ENCODE measurements at places on chromosomes 7 and 10.

GRCh38 chr7:51240868-51241267 is 75.7 kb downstream of the COBL start:
- no peak for DNase-seq

DNA sequence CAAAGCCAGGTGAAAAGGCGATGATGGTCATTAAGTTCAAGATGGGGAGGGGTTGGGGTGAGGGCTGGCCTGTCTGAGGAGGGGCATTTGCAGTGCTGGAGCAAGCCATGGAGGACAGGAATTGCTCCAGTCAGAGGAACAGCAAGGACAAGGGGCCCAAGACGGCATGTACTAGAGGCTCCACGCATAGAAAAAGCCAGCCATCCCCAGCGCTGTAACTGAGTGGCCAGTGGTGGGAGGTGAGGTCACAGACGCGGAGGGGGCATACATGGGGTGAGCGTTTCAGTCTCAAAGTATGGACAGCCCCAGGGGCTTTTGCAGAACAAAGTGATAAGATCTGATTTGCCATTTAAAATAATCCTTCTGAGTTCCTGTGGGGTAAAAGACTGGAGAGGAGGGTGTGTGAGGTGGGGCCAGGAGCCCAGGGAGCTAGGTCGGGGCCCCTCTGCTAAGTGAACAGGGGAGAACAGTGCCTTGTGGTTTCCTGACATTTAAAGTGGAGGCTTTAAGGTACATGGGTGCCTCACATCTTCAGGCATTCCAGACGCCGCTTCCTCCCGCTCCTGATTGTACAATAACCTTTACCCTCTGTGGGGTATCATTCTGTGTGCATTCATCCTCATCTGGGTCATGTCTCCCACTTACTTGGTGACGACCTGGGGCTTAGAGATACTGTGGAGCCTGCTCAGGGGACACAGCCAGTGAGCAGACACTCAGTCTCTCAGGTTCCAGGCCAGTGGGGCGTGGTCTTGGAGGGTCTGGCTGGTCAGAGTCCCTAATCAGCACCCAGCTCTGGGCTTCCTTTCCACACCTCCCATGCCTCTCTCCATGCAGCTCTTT is 105.6 kb upstream of the GPR26 start:
- DNase-seq = no peak

GRCh38 chr7:47914717-47915615 is 33.3 kb downstream of the PKD1L1 start:
- DNase-seq = no peak

DNA sequence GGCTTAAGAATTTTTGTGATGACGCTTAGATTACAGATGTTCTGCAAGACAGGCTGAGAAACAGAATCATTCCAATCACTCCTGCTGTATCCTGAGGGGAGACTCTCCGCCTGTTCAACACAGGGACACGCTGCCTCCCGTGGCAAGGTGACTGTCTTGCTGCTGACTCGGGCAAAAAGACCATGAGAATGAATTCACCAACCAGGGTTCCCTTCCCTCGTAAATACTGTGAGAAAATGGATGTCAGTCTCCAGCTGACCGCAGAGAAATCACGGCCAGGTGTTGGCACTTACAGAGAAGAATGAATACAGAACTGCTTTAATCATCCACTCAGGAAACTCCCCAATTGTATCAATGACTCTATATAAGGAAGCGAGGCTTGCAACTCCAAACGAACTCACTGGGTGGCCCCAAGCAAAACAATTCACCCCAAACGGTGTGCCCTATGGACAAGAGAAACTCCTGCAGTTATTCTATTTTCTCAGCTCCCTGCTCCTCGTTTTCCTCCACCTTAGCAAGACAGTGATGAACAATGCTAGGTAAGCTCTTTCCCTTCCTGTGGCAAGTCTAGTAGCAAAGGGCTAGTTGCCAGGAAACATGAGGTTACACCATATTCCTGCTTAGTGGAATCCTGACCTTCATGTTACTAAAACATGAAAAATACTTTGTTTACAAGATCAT is 22.8 kb downstream of the GNA12 start:
- no peak for DNase-seq

DNA sequence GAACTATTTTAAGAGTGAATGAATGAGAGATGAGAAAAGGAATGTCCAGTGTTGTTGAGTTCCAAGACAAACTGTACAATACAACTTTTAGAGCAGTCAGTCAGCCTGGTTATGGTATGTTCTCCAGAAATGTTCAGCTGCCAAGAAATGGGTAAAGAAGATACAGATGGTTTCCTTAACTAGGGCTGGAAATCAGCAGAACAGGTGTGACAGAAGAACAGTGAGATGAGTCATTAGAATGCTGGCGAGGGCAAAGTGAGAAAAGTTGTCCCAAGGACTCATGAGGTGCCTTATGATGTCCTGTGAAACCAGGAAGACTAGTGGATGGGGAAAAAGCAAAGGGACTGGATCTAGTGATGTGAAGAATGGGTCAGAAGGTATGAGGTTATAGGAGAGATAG is 20.8 kb upstream of the SEPTIN7 start:
- DNase-seq = no peak

GRCh38 chr7:12619461-12620069 is 49.0 kb downstream of the SCIN start:
- no peak for DNase-seq

DNA sequence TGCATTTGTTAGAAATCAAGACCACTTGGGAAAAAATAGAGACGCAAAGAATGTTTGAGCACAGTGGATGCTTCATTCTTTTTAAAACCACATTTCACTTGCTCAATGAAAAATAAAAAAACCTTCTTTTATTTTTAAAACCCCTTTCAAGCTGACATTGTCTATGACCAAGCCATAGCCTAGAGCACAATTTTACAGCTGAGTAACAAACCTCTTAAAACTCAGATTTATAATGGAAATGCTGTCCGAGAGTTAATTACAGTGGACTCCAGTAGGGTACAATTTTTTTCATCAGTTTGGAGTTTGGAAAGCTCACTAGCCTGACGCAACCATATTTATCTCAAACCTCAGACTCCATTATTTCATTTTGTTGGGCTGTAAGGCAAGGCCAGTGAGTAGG is 116.3 kb downstream of the RNLS start:
- DNase-seq = no peak

DNA sequence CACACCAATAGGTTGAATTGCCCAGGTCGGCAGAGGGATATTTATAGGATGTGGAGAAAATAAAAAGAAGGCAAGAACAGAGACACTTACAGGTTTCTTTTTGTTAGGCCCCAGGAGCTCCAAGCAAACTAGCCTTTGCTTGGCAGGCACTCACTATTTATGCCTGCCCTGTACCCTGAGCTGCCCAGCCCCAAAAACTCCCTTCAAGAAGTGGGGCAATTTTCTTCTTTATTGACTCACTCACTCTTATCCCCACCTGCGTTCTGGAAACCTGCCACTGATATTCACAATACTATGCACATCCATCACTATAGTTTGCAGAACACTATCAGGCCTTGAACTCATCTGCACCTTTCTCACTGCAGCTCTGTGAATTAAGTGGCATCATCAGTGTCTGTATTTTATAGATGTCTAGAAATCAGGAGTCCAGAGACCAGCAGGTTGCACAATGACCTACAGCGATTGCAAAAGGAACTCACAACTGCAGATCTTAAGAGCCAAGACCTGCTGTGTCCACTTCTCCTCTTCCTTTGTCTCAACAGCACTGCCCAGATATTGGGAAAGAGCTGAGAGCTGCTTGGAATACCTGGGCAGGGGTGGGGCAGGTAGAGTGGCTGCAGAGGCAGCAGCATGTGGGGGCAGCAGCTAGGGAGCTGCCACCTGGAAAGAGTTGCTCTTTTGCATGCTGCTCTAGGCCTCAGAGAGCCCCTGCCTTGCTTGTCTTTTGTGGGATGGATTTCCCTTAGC is at the start of gene SFTPD:
TSS of gene SFTPD (minus strand) at position 130 of the 747 bp plus-strand sequence. CDS start 2,446 bp downstream, outside the sequence.
- DNase-seq = no peak

DNA sequence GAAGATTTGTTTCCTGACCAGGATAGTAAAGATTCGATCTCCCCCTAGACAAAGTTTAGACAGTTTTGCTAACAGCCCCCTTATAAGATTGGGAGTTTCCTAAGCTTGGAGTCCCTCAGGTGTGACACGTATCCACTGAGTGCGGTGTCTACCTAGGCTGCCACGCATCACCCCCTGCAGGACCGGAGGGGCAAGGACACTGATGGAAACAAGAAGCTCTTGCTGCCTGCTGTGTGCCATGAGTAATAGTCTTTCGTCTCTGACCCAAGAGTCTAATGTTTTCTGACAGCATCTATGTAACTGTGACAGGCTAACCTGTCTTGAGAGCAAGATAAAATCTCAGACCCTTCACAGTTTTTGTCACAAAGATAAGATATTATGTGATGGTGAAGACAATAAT is 173.5 kb downstream of the SEMA3E start:
- DNase-seq = no peak

DNA sequence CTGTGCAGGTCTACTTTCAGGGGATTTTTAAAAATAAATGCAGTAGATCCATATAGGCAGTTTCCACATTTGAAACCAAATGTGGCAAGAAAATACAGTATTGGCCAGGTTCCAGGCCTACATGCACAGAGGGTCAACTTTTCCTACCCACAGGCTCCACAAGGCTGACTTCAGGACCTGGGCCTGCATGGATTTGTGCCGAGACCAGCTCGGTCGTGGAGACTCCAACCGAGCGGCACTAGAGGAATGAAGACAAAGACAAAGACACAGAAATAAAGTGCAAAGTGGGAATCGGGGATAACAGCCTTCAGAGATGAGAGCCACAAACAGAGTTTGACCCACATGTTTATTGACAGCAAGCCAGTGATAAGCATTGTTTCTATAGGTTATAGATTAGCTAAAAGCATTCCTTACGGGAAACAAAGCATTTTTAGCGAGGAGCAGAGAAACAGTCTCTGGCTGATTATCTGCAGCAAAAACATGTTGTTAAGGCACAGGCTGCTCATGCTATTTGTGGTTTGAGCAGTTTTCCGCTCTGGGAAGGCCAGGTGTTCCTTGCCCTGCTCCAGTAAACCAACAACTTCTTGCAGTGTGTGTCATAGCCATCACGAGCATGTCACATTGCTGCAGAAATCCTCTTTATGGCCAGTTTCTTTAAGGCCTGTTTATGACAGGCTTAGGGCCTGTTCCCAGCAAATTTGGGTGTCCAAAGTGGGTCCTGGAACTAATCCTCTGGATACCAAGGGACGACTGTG is 52.6 kb downstream of the ZNF37A start:
- DNase-seq = no peak

GRCh38 chr7:7671361-7671760 is 30.8 kb downstream of the UMAD1 start:
- DNase-seq = no peak

GRCh38 chr7:95951531-95951930 is 179.2 kb downstream of the DYNC1I1 start:
- DNase-seq = no peak

- DNase-seq = no peak
Observed at GRCh38 chr7:156725073-156725472, 84.5 kb downstream of the RNF32 start.

DNA sequence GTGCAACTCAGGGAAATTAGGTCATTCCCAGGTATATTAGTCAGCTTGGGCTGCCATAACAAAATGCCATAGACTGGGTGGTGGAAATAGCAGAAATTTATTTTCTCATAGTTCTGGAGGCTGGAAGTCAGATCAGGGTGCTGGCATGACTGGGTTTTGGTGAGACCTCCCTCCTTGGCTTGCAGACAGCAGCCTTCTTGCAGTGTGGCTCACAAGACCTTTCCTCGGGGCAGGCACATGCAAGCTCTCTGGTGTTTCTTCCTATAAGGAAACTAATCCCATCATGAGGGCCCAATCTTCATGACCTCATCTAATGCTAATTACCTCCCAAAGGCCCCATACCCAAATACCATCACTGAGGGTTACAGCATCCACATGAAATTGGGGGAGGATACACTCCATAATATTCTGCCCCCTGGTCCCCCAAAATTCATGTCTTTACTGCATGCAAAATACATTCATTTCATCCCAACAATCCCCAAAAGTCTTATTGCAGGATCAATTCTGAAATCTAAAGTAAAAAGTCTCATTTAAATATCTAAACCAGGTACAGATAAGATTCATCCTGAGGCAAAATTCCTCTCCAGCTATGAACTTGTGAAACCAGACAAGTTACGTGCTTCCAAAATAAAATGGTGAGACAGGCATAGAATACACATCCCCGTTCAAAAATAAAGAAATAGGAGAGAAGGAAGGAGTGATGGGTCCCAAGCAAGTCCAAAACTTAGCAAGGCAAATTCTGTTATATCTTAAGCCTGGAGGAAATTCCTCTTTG is 17.4 kb upstream of the CBLL1 start:
- no peak for DNase-seq

DNA sequence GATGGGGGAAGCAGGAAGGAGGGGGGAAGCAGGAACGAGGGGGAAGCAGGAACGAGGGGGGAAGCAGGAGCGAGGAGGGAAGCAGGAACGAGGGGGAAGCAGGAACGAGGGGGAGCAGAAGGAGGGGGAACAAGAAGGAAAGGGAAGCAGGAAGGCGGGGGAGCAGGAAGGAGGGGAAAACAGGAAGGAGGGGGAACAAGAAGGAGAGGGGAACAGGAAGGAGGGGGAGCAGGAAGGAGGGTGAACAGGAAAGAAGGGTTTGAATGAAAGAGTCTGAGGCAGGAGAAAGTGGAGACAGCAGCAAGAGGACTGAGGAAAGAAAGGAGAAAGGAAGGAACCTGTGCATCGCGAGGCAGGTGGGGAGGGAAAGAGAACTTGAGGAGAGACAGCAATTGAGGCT is 256.6 kb downstream of the PTEN start:
- no peak for DNase-seq

DNA sequence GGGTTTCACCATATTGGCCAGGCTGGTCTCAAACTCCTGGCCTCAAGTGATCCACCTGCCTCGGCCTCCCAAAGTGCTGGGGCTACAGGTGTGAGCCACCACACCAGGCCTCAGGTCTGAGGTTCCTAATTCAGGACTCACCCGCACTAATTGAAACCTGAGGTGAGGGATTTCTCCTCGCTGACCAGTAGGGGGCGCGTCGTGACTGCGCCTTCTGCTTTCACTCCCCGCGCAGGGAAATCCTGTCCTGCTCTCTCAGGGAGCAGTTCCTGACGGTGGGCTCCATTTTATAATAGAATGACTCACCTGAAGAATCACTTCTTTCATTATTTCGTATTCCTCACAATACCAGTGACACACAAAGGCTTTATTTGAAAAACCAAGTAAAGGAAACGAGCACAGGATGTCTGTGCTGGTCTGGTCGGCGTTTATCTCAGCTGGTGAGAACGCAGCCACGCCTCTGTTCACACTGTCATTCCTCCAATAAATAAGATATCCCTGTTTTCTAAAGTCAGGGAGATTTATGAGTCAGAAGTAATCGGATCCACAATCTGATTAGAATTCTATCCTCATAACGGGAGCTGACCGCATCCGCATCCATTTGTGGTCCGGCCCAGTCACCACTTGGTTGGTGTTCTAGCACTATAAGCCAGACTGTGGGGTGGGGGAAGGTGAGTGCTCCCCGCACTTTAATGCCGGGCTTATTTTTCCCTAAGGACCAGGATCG is 35.4 kb downstream of the BAG3 start:
- DNase-seq = peak; percentile 82
